ENCODE measurements at places on chromosomes 11 and 22. TPM values are rescaled to one million over a fixed set of nuclear protein-coding genes. Genes with fewer than 3 reads are reported as not detected.

- no peak for DNase-seq
Observed at GRCh38 chr11:96361778-96362177, 18.8 kb upstream of the MAML2 start.

- no peak for DNase-seq
Observed at GRCh38 chr11:73804712-73805111, 17.0 kb downstream of the MRPL48 start.

- peak; percentile 21 for DNase-seq
Observed at GRCh38 chr22:50008151-50009040, 4.2 kb downstream of the IL17REL start.

GRCh38 chr11:30992513-30992849, 377.1 kb downstream of the DCDC1 start:
- peak; percentile 44 for DNase-seq

- peak; percentile 11 for DNase-seq
Observed at GRCh38 chr11:78539506-78539905, 35.2 kb downstream of the NARS2 start.

- DNase-seq: peak; percentile 91
Observed at GRCh38 chr22:36365020-36365411, 22.8 kb downstream of the MYH9 start.

DNA sequence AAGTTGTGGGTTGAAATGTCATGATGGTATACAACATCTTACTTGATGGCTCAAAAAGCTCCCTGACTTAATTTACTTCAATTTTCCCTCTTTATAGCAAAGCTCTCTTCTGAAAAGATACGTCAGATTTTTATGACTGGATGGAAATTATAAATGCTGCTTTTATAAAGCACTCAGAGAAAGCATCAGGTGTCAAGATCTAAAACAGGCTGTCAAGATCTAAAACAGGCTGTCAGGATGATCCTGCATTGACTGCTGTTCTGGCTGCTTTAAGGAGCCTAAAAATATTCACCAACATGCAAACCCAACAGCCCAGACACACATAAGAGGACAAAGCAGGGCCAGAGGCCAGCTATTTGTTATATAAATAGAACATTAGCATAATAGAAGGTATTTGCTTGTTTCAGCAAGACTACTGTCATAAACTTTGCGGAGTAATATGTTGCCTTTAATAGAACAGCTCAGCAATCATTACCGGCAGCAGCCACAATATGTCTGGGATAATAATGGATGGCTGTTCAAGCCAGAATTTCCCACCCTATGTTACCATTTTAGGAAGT, 77.3 kb upstream of the ANO5 start:
- no peak for DNase-seq

DNA sequence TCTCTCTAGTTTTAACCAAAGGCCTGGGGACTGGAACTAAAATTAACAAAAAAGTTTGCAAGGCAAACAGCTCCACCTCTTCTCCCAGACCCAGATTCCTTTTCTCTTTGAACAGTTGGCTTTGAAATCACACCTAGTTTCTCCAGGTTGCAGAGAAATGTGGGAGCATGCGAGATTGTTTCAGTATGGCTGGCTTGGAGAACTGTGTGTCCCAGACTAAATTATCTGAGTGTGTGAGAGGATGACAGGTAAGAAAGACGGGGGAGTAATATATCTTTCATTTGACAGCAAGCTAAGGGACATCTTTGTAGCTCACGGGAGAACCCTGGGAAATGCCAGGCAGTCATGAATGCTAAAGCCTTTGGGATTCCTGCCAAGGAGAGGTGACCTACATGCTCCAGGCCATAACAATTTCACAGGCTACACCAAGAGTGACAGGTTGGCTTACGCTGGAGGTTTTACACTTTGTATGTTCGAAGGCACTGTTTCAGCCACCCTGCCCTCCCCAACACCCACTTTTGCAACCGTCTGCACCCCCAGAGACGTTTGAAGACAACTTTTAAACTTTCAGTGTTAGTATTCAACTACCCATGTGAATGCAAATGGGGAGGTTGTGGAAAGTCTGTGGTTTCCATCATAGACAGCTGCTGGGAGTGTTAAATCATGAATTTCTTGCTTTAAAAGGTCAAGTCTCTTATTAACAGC, 109.3 kb upstream of the SNX19 start:
- DNase-seq: no peak

GRCh38 chr11:18958221-18958910, 19.2 kb upstream of the MRGPRX1 start:
- DNase-seq: peak; percentile 20

GRCh38 chr11:27281740-27282590, 81.0 kb downstream of the CCDC34 start:
- DNase-seq: no peak

- no peak for DNase-seq
Observed at GRCh38 chr11:68449951-68450350, 10.6 kb upstream of the PPP6R3 start.

GRCh38 chr11:32053151-32053888, 37.6 kb upstream of the RCN1 start:
- DNase-seq: no peak

DNA sequence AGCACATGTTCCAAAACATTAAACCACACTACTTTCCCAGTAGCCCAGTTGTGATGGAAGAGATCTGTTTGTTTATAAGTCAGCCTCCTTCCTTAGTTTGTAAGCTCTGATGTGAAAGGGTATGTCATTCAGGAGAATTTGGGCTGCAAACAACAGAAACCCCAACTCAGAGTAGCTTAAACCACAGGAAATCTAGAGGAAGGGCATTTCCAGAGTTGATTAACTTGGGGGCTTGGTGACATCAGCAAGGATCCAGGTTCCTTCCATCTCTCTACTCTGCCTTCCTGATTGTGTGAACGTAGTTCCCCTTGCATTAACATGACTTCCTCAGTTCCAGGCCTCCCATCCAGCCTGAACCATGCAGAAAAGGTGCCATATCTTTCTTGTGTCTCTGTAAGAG, 6.5 kb upstream of the FJX1 start:
- no peak for DNase-seq

DNA sequence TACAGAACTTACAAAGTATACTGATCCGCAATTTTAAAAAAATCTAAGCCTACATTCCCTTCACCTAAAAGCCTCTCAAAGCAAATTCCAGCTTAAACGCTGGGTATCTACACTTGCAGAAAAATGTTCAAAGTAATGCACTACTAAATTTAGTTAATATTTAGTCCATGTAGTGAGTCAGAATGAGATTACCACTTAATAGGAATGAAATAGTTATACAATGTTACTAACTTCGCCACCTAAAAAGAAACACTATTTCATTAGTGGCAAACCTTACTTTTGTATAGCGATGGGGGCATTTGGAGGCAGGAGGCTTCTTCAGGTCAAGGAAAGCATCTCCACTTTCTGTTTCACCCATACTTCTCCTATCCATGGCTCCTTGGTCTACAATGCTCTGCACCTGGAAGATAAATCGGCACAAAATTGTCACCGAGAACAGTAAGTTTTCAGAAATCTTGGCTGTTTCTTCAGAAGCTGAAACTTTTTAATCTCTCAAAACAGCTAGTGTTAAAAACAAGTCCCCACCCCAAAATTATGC, 1.2 kb downstream of the EIF4ENIF1 start:
- DNase-seq: no peak

DNA sequence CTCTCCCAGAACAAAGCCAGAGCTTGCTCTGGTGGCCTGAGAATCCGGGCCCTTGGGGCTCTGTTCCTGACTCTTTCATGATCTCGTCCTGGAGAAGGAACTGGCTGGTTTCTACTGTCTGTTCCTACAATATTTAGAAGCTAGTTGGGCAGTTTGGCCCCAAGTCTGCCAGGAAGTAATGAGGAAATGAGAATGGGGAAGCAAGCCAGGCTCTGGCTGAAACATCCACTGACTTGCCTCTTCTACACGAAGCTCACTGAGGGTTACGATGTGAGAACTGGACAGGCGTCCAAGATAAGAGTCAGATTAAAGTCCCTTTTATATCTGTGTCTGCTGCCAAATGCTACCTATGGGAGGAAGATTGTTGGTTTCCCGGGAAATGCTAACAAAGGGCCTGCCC, 110.0 kb upstream of the KIRREL3 start:
- DNase-seq: no peak

- DNase-seq: no peak
Observed at GRCh38 chr22:47369431-47370015, 607.1 kb downstream of the TBC1D22A start.

- no peak for DNase-seq
Observed at GRCh38 chr22:22410121-22410520, 98.4 kb downstream of the ZNF280B start.

DNA sequence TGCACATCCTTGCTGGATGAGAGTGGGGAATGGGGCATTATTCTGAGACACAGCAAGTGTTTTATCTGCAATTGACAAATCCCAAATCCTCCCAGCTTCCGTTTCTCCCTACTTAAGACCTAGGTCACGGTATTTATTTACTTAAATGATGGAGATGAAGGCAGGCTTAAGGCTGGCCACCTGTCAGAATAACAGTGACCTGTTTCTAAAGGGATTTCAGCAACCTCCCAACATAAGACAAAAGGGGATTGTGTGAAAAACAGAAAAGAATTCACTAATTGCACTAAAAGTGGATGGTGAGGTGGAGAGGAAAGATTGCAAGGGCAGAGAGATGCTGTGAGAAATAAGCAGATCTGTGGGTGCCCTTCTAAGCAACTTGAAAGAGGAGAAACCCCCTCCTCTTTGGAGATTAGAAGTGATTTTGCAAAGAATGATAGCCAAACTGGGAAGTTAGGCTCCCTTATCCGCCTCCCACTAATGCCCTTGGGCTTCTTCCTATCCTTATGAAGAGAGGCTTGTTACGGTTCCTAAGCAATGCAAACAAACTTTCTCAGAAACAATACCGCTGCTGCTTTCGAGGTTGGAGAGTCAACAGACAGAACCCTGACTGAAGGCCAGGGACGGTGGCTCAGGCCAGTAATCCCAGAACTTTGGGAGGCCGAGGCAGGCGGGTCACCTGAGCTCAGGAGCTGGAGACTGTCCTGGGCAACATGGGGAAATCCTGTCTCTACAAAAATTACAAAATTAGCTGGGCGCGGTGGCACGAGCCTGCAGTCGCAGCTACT, 84.3 kb downstream of the ARL14EP start:
- no peak for DNase-seq

DNA sequence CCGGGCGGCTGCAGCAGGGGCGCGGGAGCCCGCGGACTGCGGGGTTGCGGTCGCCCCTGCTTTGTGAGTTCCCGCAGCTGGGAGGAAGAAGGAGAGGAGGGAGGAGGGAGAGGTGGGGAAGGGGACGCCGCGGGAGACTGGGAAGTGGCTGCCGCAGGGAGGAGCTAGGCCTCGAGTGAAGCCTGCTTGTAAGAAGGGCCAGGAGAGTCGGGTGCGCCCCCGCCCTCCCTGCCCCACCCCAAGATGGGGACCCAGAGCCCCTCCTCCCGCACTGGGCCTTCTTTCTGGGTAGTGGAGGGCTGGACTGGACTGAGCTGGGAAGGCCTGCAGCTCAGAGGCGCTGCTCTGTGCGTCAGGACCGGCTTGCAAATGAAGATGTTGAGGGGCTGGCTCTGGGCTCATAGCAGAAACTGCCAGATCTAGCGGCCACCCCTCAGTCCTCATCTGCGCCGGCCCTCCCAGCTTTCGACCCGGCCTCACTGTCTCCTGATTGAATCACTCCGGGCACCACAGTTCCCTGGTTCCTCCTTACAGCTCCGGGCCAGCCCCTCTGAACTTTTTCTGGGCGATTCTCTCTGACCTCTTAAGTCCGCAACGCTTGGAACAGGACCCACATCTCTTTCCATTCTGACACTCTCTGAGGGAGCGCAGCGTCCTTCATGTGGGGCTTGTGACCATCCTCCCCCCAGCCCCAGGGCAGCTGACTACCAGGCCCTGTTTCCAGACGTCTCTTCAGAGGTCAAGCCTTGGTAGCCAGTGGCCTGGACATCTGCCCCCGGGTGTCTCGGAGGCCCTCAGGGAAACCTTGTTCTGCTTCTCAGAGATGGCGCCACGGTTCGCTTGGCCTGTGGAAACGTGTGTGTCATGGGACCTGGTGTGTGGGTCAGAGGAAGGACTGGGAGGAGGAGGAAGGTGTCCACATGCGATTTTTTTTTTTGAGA, 21.9 kb downstream of the SERPINH1 start:
- peak; percentile 82 for DNase-seq

GRCh38 chr11:65438257-65439151, 15.9 kb downstream of the NEAT1 start:
- DNase-seq: no peak

GRCh38 chr11:77381729-77382665, 80.5 kb upstream of the GDPD4 start:
- peak; percentile 16 for DNase-seq

DNA sequence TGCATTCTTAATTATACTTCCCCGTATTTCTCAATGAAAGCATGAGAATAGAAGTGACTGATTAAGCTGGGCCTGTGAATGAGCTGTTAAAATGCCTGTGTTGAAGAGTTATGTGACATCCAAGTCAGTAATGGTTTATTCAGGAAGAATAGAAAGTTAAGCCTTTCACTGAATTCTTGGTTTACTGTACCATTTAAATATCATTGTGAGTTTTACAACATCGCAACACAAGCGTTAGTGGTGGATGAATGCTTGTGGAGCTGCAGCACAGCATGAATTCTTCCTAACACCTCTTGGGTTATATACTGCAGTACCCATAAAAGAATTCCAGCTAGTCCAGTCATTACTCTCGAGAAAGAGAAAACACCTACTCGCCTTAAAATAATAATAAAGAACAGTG, 257.8 kb downstream of the JRKL start:
- no peak for DNase-seq

GRCh38 chr11:18132341-18132740, at the start of gene MRGPRX3:
TSS of gene MRGPRX3 (plus strand) at chr11:18132571. CDS start at chr11:18137203, 4,632 bp downstream.
- DNase-seq: no peak

DNA sequence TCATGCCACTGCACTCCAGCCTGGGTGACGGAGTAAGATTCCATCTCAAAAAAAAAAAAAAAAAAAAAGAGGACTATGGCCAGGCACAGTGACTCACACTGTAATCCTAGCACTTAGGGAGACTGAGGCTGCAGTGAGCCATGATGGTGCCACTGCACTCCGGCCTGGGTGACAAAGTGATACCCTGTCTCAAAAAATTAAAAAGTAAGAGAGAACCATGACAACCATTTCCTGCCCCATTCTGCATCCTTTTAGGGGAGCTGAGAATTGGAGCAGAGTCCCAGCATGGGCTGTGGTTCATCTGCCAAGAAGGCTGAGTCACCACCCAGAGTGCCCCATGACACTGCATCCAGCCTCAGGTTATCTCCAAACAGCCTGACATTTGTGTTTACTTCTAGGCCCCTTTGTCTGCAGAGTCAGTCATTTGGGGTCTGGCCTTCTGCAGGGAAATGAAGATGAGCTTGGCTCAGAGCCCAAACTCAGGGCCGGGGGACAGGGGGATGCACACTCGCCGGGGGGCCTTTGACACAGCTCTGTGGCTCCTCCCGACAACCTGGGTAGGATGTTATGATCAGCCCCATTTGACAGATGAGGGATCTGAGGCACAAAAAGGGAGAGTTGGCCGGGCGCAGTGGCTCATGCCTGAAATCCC, 4.7 kb downstream of the CSDC2 start:
- peak; percentile 67 for DNase-seq

Gene ZDHHC8
- 9.6 TPM for total RNA-seq

Gene OR5I1
- total RNA-seq: not detected

Gene RIMBP3B
- total RNA-seq: 0.17 TPM

Gene SHISA8
- not detected for total RNA-seq

Gene DDTL
- total RNA-seq: not detected

Gene MFRP
- not detected for total RNA-seq

Gene ANO5
- 7.3 TPM for total RNA-seq

Gene FAM76B
- 20.2 TPM for total RNA-seq

Data from hepatocyte (in vitro differentiated cells).